Osteoblast (primary cell): ENCODE measurements at places on chromosomes 1 and 21.

DNA sequence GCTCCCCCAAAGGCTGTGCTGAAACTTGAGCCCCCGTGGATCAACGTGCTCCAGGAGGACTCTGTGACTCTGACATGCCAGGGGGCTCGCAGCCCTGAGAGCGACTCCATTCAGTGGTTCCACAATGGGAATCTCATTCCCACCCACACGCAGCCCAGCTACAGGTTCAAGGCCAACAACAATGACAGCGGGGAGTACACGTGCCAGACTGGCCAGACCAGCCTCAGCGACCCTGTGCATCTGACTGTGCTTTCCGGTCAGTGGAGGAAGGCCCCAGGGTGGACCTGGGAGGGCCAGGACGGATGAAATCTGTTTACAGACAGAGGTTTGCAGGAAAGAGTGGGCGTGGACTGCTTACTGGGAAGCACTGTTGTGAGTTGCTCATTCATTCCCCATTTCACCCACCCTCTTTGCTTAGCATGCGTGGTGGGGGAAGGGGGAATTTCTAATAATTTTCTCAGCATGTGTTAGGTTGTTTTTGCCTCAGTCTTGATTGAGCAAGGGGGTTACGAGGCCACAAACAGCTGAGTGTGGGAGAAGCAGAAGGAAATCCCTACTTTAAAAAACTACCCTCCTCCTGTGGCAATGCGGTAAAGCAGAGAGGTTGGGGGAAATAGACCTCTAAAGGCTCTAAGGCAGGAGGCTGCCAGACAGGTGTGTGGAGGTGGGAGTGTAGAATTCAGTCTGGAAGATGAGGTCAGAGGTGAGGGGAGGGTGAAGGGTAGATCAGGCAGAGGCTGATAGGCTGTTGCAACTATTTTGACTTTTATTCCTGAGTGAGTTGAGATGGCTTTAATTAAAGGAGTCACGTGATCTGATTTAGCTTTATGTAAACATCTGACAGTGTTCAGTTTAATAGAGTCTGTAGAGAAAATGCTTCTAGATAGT, 1.3 kb downstream of the FCGR2A start:
- H3K36me3 ChIP-seq, result no peaks in the 10 kb centered on the region
- H3K27ac ChIP-seq, result no peak overlapping the region

DNA sequence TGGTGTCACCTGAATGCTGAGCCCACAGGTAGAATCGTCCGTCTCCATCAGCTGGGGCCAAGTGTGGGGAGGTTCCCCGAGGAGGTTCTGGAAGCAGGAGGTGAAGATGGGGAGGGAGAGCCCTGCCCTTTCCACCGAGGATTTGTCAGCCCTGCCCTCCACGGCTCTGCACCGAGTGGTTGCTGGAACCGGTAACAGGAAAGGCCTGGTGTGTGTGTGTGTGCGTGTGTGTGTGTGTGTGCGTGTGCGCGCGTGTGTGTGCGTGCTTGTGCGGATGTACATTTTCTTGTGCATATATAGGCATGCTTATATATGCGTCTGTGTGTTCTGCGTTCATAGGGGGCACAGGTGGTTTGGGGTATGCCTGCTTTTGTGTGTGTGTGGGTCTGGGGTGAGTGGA, 3.5 kb downstream of the NBL1 start:
- H3K36me3 ChIP-seq, result no peaks in the 10 kb centered on the region
- no peak overlapping the region for H3K4me3 ChIP-seq
- peak; percentile 85 for DNase-seq
- H3K27ac ChIP-seq, result no peak overlapping the region

DNA sequence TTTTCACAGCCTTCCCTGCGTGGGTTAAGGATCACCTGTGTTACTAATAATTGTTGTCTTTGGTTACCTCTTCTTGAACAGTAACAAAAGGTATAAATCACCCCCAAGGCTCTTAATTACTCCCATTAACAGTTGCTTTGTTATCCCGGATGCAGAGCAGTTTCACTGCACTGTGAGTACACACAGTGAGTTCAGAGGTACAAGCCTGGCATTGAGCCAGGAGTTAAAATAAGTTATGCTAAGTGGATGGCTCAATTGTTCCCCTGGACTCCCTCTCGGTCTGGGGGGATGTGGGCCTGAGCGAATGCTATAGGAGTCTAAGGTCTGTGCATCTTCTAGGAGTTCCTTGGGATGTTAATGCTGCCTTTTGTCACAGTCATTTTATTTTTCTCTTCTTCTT, 258.3 kb downstream of the ATG4C start:
- no peaks in the 10 kb centered on the region for H3K4me1 ChIP-seq
- no peak overlapping the region for H3K4me3 ChIP-seq
- DNase-seq, result no peak
- no peaks in the 10 kb centered on the region for H3K36me3 ChIP-seq
- H3K27ac ChIP-seq, result no peak overlapping the region

DNA sequence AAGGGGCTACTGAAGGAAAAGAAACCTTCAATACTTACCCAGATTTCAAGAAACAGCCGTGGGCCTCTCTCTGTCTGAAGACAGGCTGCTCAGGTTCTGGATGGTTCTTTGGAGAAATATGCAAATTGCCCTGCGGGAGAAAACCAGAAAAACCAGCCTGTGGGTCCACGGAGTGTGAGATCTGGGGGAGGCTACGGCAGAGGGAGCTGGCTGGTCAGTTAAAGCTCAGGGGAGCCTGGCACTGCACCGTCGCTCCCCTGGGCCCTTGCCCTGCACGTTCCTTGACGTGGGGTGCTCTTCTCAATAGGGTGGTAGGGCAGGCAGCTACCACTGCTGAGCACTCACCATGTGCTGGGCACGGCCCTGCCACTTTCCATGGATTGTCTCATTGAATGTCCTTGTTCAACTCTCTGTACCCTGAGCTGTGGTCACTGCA, 12.7 kb downstream of the TMCO4 start:
- no peaks in the 10 kb centered on the region for H3K27me3 ChIP-seq
- H3K4me3 ChIP-seq, result no peak overlapping the region
- H3K27ac ChIP-seq, result no peak overlapping the region

- no peak overlapping the region for H3K27ac ChIP-seq
- H3K36me3 ChIP-seq, result no peaks in the 10 kb centered on the region
- no peaks in the 10 kb centered on the region for H3K4me1 ChIP-seq
Measured at GRCh38 chr1:71357708-71358107, 276.9 kb upstream of the ZRANB2 start.

- no peak for DNase-seq
- H3K27ac ChIP-seq, result no peak overlapping the region
- no peaks in the 10 kb centered on the region for H3K36me3 ChIP-seq
- H3K4me3 ChIP-seq, result no peak overlapping the region
- H3K27me3 ChIP-seq, result no peaks in the 10 kb centered on the region
- no peaks in the 10 kb centered on the region for H3K4me1 ChIP-seq
Measured at GRCh38 chr1:38085666-38086330, 39.2 kb upstream of the POU3F1 start.

DNA sequence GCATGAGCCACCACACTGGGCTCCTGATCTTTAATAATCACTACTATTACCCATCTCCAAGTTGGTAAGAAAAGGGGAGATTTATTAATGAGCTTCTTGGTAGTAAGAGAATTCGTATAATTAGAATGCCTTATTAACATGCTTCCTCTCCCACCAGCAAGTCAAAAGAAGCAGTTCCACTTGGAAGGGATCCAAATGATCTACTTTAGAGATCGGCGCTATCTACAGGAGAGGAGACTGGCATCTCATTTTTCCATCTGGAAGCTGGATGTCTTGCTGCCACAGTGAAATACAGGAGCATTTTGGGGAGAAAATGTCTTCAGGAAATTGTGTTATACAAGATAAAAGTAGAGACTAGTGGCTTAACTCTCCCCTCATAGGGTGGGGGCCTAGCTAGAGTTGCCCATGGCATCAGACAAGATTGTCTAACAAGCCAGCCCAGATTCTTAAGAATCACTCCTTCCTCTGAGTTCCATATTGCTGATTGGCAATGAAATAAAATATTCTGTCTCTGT, 33.6 kb upstream of the CAMSAP2 start:
- peaks cover 8% of the 10 kb centered on the region for H3K27me3 ChIP-seq
- DNase-seq, result no peak
- no peaks in the 10 kb centered on the region for H3K4me1 ChIP-seq
- no peak overlapping the region for H3K27ac ChIP-seq
- H3K4me3 ChIP-seq, result no peak overlapping the region

DNA sequence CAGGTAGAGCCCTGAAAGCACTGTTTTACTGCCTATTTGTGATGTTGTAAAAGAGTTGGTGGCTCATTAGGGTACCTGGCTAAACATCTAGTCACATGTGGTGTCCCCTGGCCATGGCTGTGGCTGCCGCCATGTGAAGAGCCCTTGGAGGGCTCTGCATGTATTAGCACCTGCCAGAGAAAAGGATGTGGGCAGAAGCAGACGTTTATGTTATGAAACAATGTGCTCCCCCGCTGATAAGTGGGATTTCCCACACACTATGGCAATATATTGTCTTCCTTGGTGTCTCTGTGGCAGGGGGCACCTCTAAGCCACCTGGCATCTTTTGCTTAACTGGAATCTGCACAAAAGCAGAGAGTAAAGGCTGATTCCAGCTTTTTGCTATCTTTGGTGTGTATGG, 9.6 kb downstream of the TENT5C start:
- H3K36me3 ChIP-seq, result no peaks in the 10 kb centered on the region
- H3K27ac ChIP-seq, result no peak overlapping the region
- no peak overlapping the region for H3K4me3 ChIP-seq
- peaks cover 20% of the 10 kb centered on the region for H3K4me1 ChIP-seq
- DNase-seq, result no peak
- peaks cover 10% of the 10 kb centered on the region for H3K27me3 ChIP-seq

- DNase-seq, result peak; percentile 86
- H3K4me1 ChIP-seq, result peaks cover 42% of the 10 kb centered on the region
- peaks cover 16% of the 10 kb centered on the region for H3K27me3 ChIP-seq
- H3K36me3 ChIP-seq, result no peaks in the 10 kb centered on the region
- H3K27ac ChIP-seq, result peak overlapping the region; percentile 97
Measured at GRCh38 chr1:206686478-206687249, 2.0 kb downstream of the MAPKAPK2 start.

GRCh38 chr1:202235856-202236837, 42.5 kb downstream of the LGR6 start:
- peak overlapping the region; percentile 66 for H3K4me3 ChIP-seq
- H3K27ac ChIP-seq, result peak overlapping the region; percentile 82
- H3K4me1 ChIP-seq, result peaks cover 19% of the 10 kb centered on the region
- DNase-seq, result peak; percentile 98
- H3K27me3 ChIP-seq, result peaks cover 9% of the 10 kb centered on the region

GRCh38 chr1:181588631-181589030, 105.3 kb downstream of the CACNA1E start:
- no peak for DNase-seq
- no peaks in the 10 kb centered on the region for H3K36me3 ChIP-seq
- no peaks in the 10 kb centered on the region for H3K27me3 ChIP-seq
- H3K27ac ChIP-seq, result no peak overlapping the region
- H3K4me3 ChIP-seq, result no peak overlapping the region

- H3K4me3 ChIP-seq, result no peak overlapping the region
- peak overlapping the region; percentile 76 for H3K27ac ChIP-seq
- DNase-seq, result no peak
- H3K36me3 ChIP-seq, result no peaks in the 10 kb centered on the region
Measured at GRCh38 chr1:63946866-63947491, 173.2 kb downstream of the ROR1 start.

- no peaks in the 10 kb centered on the region for H3K36me3 ChIP-seq
- peaks cover 77% of the 10 kb centered on the region for H3K4me1 ChIP-seq
- peak overlapping the region; percentile 93 for H3K27ac ChIP-seq
- H3K27me3 ChIP-seq, result no peaks in the 10 kb centered on the region
Measured at GRCh38 chr1:15953791-15954241, 22.1 kb downstream of the ZBTB17 start.

- no peak for DNase-seq
- peaks cover 77% of the 10 kb centered on the region for H3K27me3 ChIP-seq
- H3K4me3 ChIP-seq, result no peak overlapping the region
- no peaks in the 10 kb centered on the region for H3K36me3 ChIP-seq
- no peaks in the 10 kb centered on the region for H3K4me1 ChIP-seq
- no peak overlapping the region for H3K27ac ChIP-seq
Measured at GRCh38 chr1:20184997-20185833, 681 bp upstream of the UBXN10 start.

DNA sequence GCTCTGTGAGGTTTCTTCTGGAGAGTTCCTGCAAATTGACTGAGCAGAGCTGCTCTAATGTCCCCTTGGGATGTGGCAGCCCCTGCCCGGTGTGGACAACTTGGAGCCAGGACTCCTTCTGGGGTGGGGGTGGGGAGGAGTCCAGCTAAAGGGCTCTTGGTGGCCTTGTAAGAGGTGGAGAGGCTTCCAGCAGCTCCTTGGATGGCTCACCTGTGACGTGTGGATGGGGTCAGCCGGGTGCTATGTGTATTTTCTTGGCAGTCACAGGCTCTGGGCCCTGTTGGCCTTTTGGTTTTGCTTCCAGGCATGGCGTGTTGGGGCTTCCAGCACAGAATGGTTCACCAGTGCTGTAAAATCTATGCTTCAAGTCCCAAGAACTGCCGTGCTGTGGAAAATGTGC, 38.2 kb downstream of the TRAPPC10 start:
- H3K4me3 ChIP-seq, result no peak overlapping the region
- H3K36me3 ChIP-seq, result peaks cover 12% of the 10 kb centered on the region
- peak overlapping the region; percentile 94 for H3K27ac ChIP-seq
- peaks cover 44% of the 10 kb centered on the region for H3K4me1 ChIP-seq
- DNase-seq, result no peak

DNA sequence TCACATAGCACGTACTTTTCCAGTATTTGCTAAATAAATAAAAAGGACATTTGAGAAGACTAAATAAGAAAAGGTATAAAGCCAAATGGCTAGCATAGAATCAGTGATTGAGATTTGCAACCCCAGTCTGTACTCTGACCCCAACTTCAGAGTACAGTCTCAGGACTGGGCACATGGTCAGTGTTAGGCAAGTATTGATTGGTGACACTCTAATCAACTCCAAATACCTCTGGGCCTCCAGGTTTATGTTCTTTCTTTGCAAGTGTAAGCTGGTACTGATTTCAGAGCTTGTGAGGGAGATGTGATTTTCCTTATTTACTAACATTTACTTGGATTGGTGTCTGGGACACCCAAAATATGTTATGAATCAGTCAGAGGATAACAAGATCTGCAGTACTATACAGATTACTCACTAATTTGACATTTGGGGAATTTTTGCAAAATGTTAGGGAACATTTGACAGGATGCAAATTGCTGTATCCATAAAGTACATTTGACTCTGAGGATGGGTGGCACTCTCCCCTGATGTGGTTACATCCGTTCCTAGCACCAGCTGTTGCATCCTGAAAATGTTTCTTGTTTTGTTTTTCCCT, 34.2 kb downstream of the LMO4 start:
- H3K36me3 ChIP-seq, result no peaks in the 10 kb centered on the region
- no peak overlapping the region for H3K4me3 ChIP-seq

DNA sequence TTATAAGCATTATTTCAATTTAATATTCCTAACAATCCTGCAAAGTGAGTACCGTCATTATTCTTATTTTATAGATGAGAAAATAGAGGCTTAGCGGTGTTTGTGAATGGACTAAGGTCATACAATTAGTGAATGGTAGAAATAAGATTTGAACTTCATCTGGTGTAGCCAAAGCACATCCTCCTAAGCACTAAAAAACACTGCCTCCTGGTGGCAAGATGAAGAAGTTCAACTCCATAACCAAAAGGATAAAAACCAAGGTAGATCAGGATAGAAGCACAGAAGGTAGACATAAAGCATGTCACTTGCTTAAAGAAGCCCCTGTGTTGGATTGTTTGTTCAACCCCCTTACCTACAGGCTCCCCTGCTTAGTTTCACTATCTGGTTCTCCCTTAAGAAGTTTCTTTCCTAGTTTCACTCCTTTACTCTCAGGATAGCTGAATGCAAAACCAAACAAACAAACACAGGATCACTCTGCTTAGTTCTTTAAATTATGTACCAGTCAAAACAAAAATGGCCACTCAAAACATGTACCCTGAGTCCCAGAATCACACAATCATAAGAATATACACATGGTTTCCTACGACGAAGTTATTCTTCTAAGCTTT, 12.7 kb upstream of the AIM2 start:
- no peak overlapping the region for H3K4me3 ChIP-seq
- H3K4me1 ChIP-seq, result peaks cover 35% of the 10 kb centered on the region
- H3K27me3 ChIP-seq, result no peaks in the 10 kb centered on the region
- no peaks in the 10 kb centered on the region for H3K36me3 ChIP-seq
